ENCODE measurements at places on chromosomes 13 and 19. TPM values are rescaled to one million over a fixed set of nuclear protein-coding genes. Genes with fewer than 3 reads are reported as not detected.

The PSG2 gene
- not detected for polyA plus RNA-seq

- no peak for DNase-seq
Observed at GRCh38 chr19:32458500-32459123, 53.0 kb downstream of the DPY19L3 start.

- DNase-seq, result no peak
Observed at GRCh38 chr19:51456541-51457290, 1.5 kb downstream of the SIGLEC8 start.

DNA sequence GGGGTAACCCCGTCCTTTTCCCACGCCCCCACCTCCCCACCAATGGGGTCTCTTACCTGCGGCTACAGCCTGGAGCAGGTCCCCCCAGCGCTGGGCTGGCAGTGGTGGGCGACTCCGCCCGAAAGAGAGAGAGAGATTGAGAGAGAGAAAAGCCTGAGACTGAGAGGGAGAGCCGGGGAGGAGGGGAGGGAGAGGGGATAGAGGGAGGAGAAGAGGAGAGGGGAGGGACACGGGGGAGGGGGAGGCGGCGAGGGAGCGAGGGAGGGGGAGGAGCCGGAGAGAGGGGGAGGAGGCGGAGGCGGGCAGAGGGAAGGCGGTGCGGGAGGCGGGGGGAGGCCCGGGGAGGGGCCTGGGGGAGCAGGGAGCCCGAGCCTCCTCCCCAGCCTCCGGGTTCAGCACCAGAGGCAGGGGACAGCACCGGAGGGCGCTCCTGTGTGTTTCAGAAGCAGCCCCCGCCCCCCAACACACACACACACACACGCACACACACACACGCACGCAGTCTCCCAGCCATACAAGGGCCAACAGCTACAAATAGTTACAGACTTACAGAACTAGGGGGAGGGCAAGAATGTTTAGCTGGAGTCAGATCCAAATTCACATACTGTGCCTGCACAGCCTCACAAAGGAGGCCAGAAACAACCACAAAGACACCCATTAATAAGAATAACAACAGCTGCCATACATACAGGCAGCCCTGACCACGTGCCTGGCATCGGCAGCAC is at the start of gene SLC8A2:
SLC8A2 (minus strand) TSS at position 161 of the 725 bp plus-strand sequence. CDS start 5,490 bp downstream, outside the sequence.
- DNase-seq, result peak; percentile 83

GRCh38 chr13:51502153-51502651 is 49.4 kb upstream of the INTS6 start:
- DNase-seq, result no peak
